ENCODE measurements at places on chromosomes 12 and 14. TPM values are rescaled to one million over a fixed set of nuclear protein-coding genes. Genes with fewer than 3 reads are reported as not detected.

The COCH gene
- total RNA-seq = 0.33 TPM

The ENDOU gene
- total RNA-seq = 0.29 TPM

The PMEL gene
- 0.33 TPM for total RNA-seq

The GPHN gene
- total RNA-seq = 8.3 TPM

The GALNT9 gene
- total RNA-seq = 0.29 TPM

The MIP gene
- not detected for total RNA-seq

The PUS1 gene
- 12.4 TPM for total RNA-seq

The SPIC gene
- not detected for total RNA-seq

The ALDH2 gene
- 57.9 TPM for total RNA-seq

The KRT79 gene
- not detected for total RNA-seq

The RNASE7 gene
- not detected for total RNA-seq

The BEGAIN gene
- not detected for total RNA-seq

The SRGAP1 gene
- 27.5 TPM for total RNA-seq

The RASAL1 gene
- total RNA-seq = not detected

The B3GNT4 gene
- total RNA-seq = not detected

The PLA2G1B gene
- total RNA-seq = not detected

The MANSC4 gene
- not detected for total RNA-seq

The OASL gene
- total RNA-seq = 0.33 TPM

The CBX5 gene
- total RNA-seq = 27.1 TPM

The KRT75 gene
- total RNA-seq = not detected

The HOXC13 gene
- total RNA-seq = not detected

The KRT6C gene
- total RNA-seq = not detected

The ZFHX2 gene
- total RNA-seq = 0.66 TPM
